ENCODE measurements at places on chromosomes 3 and 15. TPM values are rescaled to one million over a fixed set of nuclear protein-coding genes. Genes with fewer than 3 reads are reported as not detected.

GRCh38 chr15:67545864-67546263 is 3.4 kb downstream of the MAP2K5 start:
- DNase-seq, result no peak

GRCh38 chr3:165854696-165855095 is 17.5 kb upstream of the BCHE start:
- DNase-seq, result no peak

HMG20A gene
- 20.2 TPM for total RNA-seq

GRCh38 chr3:120092474-120092873 is 1.8 kb downstream of the GSK3B start:
- no peak for DNase-seq

COL7A1 gene
- total RNA-seq, result 2.0 TPM

GRCh38 chr3:104646196-104646595 is 720.5 kb upstream of the ALCAM start:
- no peak for DNase-seq

HACD2 gene
- total RNA-seq, result 44.9 TPM

- no peak for DNase-seq
Observed at GRCh38 chr3:43852066-43852465, 161.3 kb downstream of the ABHD5 start.

MELTF gene
- 35.1 TPM for total RNA-seq
